ENCODE measurements at places on chromosomes 11 and 22. TPM values are rescaled to one million over a fixed set of nuclear protein-coding genes. Genes with fewer than 3 reads are reported as not detected.

DNA sequence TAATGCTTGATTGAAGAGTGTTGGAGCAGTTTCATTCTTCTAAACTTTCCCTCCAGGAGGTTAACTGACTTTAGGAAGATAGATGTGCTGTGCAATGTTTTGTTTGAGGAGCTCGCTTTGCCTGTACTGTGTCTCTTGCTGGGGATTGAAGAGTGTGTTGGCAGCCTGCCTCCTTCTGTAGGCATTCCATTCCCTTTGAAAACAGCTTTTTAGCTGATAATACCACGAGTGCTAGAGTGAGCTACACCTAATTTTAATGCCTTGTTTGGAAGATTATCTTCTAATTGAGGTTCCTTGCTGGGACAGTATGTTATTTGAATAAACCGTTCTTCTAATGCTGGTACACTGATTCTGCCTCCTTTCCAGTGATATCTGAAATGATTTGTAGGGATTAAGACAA is 7.2 kb downstream of the DDX10 start:
- peaks cover 31% of the 10 kb centered on the region for H3K4me1 ChIP-seq
- H3K27me3 ChIP-seq = no peaks in the 10 kb centered on the region
- H3K4me3 ChIP-seq = no peak overlapping the region
- DNase-seq = no peak
- H3K36me3 ChIP-seq = peaks cover 44% of the 10 kb centered on the region

- no peak overlapping the region for H3K27ac ChIP-seq
- no peak overlapping the region for H3K4me3 ChIP-seq
- no peak for DNase-seq
- H3K36me3 ChIP-seq = no peaks in the 10 kb centered on the region
These were observed 47.7 kb upstream of the ARHGAP20 start for GRCh38 chr11:110759972-110760381.

OR8G5 gene
- not detected for total RNA-seq

SPDYC gene
- not detected for total RNA-seq

ACTN3 gene
- total RNA-seq = not detected

DNA sequence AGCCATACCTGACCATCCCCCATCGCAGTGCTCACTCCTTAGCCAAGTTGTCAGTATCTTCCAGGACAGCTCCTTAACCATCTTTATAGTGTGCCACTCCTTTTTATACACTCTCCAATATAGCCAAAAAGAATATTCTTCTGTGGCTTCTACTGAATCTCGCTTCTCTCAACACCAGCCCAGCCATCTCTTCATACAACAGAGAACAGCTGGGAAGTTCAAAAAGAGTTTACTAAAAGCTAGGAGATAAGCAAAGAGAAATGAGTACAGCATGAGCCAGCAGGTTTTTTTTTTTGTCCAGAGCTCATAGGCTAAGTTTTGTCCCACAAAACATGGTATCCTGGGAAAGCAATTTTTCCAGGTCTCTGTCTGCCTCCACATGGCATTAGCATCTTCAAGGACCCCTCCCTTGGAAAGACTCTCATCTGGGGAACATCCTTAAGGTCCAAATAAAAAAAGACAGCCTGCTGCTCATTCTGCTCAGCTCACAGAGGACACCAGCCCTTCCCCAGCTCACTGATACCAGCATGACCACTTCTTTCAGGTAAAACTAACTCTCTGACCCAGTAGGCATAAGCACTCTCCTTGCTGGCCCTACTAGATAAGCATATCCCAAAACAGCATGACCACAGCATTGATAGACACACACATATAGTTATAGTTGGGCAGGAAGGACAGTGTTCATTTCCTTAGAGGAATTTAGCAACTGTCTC is 48.8 kb upstream of the YWHAH start:
- H3K27ac ChIP-seq = no peak overlapping the region
- no peak for DNase-seq
- no peaks in the 10 kb centered on the region for H3K4me1 ChIP-seq
- no peak overlapping the region for H3K4me3 ChIP-seq
- H3K27me3 ChIP-seq = no peaks in the 10 kb centered on the region

SLC22A6 gene
- total RNA-seq = not detected
